HFFc6 (cell line): ENCODE measurements at places on chromosomes 7 and 10.
A peak's percentile ranks its signal among the peaks of the same experiment; 100 is the strongest.

DNA sequence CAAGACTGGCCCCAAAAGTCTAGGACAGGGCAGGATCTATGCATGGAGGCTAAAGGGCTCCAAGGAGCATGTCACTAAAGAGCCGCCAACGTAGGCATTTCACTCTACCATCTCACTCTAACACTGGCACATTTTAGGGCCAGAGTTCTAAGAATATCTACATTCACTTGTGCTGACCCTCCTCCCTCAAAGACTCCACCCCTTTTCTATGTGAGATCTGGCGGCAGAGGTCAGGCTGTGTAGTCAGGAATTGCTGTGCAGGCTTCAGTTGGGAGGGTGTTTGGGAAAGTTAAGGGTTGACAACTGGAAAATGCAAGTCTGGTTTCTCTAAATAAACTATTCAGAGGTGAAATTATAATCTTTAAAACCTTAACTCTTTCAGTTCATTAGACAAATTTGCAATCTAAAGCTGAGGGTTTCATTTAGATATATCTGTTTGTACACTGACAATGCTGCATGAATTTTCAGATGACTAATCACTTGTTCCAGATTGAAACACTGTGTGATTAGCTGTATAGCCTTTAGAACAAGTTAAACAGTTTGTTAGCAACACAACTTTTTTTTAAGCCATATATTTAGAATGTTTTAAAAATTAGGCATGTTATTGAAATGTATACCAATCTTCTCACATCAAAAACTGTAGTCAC lies 18.2 kb downstream of the LMOD2 start:
- H3K36me3 ChIP-seq: no peaks in the 10 kb centered on the region
- H3K4me3 ChIP-seq: no peak overlapping the region
- peaks cover 19% of the 10 kb centered on the region for H3K4me1 ChIP-seq
- DNase-seq: no peak
- H3K27me3 ChIP-seq: peaks cover 1% of the 10 kb centered on the region

- peaks cover 23% of the 10 kb centered on the region for H3K36me3 ChIP-seq
- no peaks in the 10 kb centered on the region for H3K4me1 ChIP-seq
Observed at GRCh38 chr7:155998766-155999630, 186.7 kb upstream of the SHH start.

- DNase-seq: no peak
- H3K36me3 ChIP-seq: peaks cover 30% of the 10 kb centered on the region
- no peak overlapping the region for H3K27ac ChIP-seq
- H3K4me3 ChIP-seq: no peak overlapping the region
- H3K4me1 ChIP-seq: 0 out of 2 replicates have a peak, but pooled peaks cover 7% of the 10 kb centered on the region
Observed at GRCh38 chr10:119817991-119818888, 54.4 kb downstream of the MCMBP start.

- DNase-seq: no peak
- no peak overlapping the region for H3K4me3 ChIP-seq
- H3K27ac ChIP-seq: no peak overlapping the region
Observed at GRCh38 chr7:126993626-126994213, 259.0 kb downstream of the GRM8 start.

GRCh38 chr10:17214526-17214925 lies 13.1 kb upstream of the TRDMT1 start:
- no peak for DNase-seq
- peaks cover 97% of the 10 kb centered on the region for H3K4me1 ChIP-seq
- peaks cover 4% of the 10 kb centered on the region; the same call in 1 of the 2 replicates for H3K27me3 ChIP-seq
- peak overlapping the region; percentile 100 for H3K27ac ChIP-seq
- H3K4me3 ChIP-seq: peak overlapping the region; percentile 87
- H3K36me3 ChIP-seq: peaks cover 5% of the 10 kb centered on the region; the same call in 1 of the 2 replicates

DNA sequence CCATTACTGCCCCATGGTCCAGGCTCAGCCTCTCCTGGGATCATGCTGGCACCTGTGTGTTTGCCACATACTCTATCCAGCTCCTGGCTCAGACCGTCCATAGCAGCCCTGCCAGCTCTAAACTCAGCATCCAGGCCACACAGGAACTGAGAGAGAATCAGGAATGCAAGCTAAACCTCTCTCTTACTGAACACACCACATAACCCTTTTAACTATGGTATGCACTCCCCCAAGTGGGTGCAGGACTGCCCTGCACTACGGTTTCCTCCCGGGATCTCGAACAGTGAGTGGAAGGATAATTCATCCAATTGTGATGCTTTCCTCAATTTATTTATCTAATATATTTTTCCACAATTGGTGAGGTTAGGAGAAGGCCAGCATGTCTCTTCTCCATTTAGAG lies 17.1 kb upstream of the ZNF800 start:
- no peaks in the 10 kb centered on the region for H3K36me3 ChIP-seq
- peak; percentile 7 for DNase-seq
- peaks cover 21% of the 10 kb centered on the region for H3K27me3 ChIP-seq
- H3K27ac ChIP-seq: no peak overlapping the region
- H3K4me1 ChIP-seq: 0 out of 2 replicates have a peak, but pooled peaks cover under 1% of the 10 kb centered on the region

GRCh38 chr7:35570937-35571336 lies 124.0 kb downstream of the HERPUD2 start:
- H3K4me3 ChIP-seq: no peak overlapping the region
- no peak overlapping the region for H3K27ac ChIP-seq
- H3K27me3 ChIP-seq: peaks cover 5% of the 10 kb centered on the region
- no peaks in the 10 kb centered on the region for H3K36me3 ChIP-seq
- H3K4me1 ChIP-seq: no peaks in the 10 kb centered on the region
- no peak for DNase-seq

GRCh38 chr10:95031656-95032055 lies 37.6 kb downstream of the CYP2C8 start:
- no peaks in the 10 kb centered on the region for H3K4me1 ChIP-seq
- H3K27ac ChIP-seq: no peak overlapping the region
- no peaks in the 10 kb centered on the region for H3K27me3 ChIP-seq
- H3K4me3 ChIP-seq: no peak overlapping the region

DNA sequence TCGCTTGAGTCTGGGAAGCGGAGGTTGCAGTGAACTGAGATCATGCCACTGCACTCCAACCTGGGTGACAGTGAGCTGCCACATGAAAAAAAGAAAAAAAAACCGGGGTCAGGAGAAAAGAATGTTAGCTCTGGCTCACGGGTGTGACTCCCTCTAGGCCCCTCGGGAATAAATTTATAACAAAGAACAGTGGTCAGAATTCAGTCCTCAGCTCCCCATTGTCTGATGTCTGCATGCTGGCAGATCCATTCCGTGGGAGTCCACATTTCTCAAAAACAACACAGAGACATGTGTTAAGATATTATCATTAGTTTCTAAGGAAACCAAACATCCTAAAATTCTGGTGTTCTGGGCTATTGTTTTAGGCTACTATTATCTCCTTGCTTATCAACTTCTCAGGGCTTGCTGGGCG lies 90.6 kb downstream of the MARCHF5 start:
- no peaks in the 10 kb centered on the region for H3K36me3 ChIP-seq
- H3K27me3 ChIP-seq: peaks cover 19% of the 10 kb centered on the region
- H3K27ac ChIP-seq: no peak overlapping the region
- H3K4me3 ChIP-seq: no peak overlapping the region
- no peak for DNase-seq

GRCh38 chr10:62482581-62482980 lies 108.4 kb downstream of the ZNF365 start:
- H3K27me3 ChIP-seq: no peaks in the 10 kb centered on the region; the same call in 1 of the 2 replicates
- no peaks in the 10 kb centered on the region for H3K36me3 ChIP-seq
- no peak for DNase-seq
- no peak overlapping the region for H3K27ac ChIP-seq
- H3K4me3 ChIP-seq: no peak overlapping the region

DNA sequence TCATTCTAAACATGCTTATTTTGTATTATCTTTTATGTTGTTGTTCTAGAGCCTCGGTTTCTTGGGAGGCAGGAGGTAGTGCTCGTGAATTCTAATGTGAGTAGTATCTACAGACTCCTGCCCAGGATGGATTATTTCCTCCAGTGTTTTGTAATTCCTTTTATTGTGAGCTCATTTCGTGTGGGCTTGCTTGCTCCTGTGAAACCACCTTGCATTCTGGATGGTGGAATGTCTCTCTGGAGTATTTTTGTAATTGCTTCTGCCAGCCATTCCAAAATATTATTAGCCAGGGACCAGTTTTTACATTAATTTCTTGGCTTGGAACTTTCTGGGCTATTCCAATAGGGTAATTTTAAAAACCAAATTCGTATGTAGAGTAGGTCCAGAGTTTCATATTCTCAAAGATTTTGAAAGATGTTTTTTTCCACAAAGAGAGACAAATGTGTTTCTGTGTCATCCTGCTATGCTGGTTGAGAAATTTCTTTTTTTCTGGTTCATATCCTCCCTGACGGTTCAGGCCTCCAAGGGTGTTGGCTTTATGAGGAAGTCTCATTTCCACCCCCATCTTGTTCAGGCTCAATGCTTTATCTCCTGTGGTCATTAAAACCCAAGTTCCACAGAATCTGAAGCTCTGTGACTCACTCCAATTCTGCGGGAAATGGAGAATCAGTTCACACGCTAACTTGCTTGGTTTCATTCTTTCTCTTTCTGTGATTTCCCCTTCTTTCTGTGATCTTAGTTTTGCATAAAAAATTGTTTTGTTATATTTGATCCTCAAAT lies 41.7 kb upstream of the CALD1 start:
- H3K4me3 ChIP-seq: peak overlapping the region; percentile 80
- peaks cover 16% of the 10 kb centered on the region for H3K36me3 ChIP-seq
- H3K27me3 ChIP-seq: peaks cover 2% of the 10 kb centered on the region; the same call in 1 of the 2 replicates
- peak; percentile 93 for DNase-seq
- peaks cover 84% of the 10 kb centered on the region for H3K4me1 ChIP-seq

DNA sequence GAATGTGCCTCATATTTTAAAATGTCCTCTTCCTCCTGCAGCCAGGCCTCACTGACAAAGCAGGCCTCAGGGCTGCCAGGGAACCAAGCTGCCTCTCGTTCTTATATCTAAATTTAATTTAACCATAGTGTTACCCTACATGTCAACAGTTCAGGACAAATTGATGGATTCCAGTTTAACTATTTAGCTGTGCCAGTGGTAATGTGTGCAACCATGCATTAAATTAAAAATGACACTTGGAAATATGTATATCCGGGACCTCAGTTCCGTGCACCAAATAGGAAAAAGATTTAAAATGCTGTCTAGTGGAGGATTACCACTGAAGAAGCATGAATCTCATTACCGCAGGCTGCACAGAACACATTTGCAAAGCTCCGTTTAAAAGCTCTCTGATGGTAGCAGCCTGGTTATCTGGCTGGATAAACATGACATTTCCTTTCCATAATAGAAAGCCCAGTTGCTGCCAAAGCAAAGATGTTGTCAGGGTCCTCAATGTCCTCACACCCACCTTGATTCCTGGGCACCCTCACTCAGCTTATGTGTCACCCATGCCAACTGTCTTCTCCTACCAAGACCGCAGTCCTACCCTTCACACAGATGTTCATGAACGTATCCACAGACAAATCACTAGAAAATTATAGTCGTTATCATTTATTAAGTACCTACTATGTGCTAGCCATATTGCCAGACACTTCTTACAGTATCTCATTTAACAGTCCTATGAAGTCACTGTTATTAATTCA lies 73.3 kb upstream of the FRMD4A start:
- DNase-seq: no peak
- H3K27me3 ChIP-seq: peaks cover 55% of the 10 kb centered on the region
- H3K36me3 ChIP-seq: peaks cover 5% of the 10 kb centered on the region; the same call in 1 of the 2 replicates
- H3K4me1 ChIP-seq: peaks cover 29% of the 10 kb centered on the region

DNA sequence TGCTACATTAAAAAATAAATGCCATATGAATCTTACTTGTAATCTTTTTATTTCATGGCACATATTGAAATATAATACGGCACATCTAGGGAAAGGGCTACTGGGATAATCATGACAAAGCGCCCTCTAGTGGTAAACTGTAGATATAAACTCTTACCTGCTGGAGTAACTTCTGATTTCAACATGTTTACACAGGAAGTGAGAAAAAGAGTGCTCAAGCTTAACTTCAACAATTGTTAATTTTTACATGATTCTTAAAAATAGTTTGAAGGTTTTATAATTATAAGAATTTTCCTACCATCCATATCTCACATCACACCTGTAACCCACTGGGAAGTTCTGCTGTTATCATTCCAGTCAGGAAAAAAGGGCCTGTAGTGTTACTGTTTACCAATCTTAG lies 2.0 kb upstream of the HEPACAM2 start:
- peaks cover 22% of the 10 kb centered on the region; the same call in 1 of the 2 replicates for H3K4me1 ChIP-seq
- no peak overlapping the region for H3K27ac ChIP-seq
- peaks cover 7% of the 10 kb centered on the region for H3K27me3 ChIP-seq
- peak; percentile 59 for DNase-seq
- H3K36me3 ChIP-seq: no peaks in the 10 kb centered on the region

- H3K4me1 ChIP-seq: no peaks in the 10 kb centered on the region
- DNase-seq: no peak
- no peak overlapping the region for H3K27ac ChIP-seq
- H3K27me3 ChIP-seq: peaks cover 2% of the 10 kb centered on the region; the same call in 1 of the 2 replicates
- H3K4me3 ChIP-seq: no peak overlapping the region
- H3K36me3 ChIP-seq: no peaks in the 10 kb centered on the region
Observed at GRCh38 chr7:38002689-38003088, 82.2 kb downstream of the EPDR1 start.

GRCh38 chr10:15321431-15322341 lies 49.4 kb downstream of the FAM171A1 start:
- no peak overlapping the region for H3K4me3 ChIP-seq
- H3K4me1 ChIP-seq: peaks cover 57% of the 10 kb centered on the region
- peak; percentile 16 for DNase-seq
- H3K27me3 ChIP-seq: peaks cover 6% of the 10 kb centered on the region; the same call in 1 of the 2 replicates
- H3K36me3 ChIP-seq: peaks cover 21% of the 10 kb centered on the region
- peak overlapping the region; percentile 11 for H3K27ac ChIP-seq
